Stimulated activated naive CD8-positive, alpha-beta T cell treated with anti-CD3 and anti-CD28 coated beads, Interleukin-15, amount 100 ng/mL, for 72 hours (primary cell): ENCODE measurements at places on chromosomes 2 and 18.

DNA sequence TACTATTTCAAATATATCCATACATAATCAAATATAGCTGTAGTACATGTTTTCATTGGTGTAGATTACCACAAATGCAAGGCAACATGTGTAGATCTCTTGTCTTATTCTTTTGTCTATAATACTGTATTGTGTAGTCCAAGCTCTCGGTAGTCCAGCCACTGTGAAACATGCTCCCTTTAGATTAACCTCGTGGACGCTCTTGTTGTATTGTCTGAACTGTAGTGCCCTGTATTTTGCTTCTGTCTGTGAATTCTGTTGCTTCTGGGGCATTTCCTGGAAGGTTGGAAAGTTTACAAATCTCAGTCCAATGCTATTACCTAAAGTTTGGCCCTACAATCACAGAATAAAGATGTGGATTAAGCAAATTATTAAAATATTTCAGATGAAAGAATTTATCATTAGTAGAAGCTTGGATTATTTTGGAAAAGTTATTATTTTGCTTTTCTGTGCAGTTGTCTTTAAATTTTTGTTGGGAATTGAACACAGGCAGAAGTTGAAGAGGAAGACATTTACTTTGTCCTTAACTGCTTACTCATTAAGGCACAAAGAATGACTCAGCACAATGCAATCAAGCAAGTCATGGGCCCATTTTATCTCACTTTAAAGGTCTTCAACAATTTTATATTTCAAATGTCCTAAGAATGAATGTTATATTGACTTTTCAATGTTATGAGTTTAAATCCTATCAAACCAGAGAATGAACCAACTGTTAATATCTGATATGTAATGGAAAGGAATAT, 103.4 kb upstream of the CAVIN2 start:
- no peak for DNase-seq

GRCh38 chr2:101679801-101680487, 17.6 kb upstream of the MAP4K4 start:
- DNase-seq = no peak

DNA sequence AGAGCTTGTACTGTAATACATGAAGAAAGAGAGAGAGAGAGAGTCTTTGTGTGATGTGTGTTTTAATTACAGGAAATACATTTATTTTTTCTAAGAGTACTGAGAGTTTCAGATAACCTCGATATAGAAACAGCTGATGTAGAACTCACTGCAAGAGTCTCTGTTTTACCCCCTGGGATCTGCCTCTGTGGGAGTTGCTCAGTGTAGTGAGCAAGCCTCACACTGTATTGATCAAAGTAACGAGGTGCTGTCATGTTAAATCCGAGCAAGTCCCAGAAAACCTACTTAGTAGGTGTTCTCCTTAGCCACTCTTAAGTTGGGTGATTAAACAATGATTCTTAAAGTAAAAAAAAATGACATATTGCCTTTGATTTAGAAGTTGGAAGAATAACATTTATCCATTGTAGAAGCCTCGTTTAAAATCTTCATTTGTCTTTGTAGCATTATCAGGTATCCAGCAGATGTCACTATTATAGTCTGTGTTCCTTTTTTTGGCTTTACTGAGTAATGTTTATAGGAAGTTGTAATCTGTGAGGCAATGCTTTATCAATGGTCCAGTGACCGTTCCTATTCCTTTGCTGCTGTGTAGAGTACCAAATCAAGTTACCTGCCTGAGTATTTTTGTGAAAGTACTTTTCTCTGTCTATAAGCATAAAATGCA, 219.0 kb downstream of the MYO3B start:
- DNase-seq = no peak

GRCh38 chr2:29305762-29306161, 190.5 kb downstream of the CLIP4 start:
- DNase-seq = no peak

- peak; percentile 61 for DNase-seq
Measured at GRCh38 chr2:20576598-20577115, 74.2 kb downstream of the HS1BP3 start.

GRCh38 chr2:193539188-193539587, 1344.5 kb upstream of the TMEFF2 start:
- DNase-seq = no peak

DNA sequence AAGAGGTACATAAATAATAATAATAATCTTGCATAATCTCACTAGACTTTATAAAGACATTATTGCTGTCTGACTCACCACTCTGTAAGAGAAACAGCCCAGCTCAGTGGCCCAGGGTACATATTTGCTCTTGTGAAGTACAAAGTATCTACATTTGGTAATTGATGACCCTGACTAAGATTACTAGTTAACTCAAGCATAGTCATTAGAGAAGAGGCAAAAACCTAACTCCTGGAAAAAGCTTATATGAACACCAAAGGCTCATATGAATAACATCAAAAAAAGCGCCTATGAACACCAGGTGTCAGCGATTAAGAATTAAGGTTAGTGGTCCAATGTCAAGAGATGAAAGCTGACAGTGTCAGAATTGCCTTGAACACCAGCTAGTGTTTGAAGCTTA, 38.4 kb downstream of the RAD51AP2 start:
- DNase-seq = no peak

- DNase-seq = no peak
Measured at GRCh38 chr18:44119607-44120006, 561.1 kb upstream of the SETBP1 start.

GRCh38 chr2:220269367-220269766, 641.9 kb downstream of the SLC4A3 start:
- no peak for DNase-seq

- no peak for DNase-seq
Measured at GRCh38 chr18:57621246-57621604, 411 bp downstream of the NARS1 start.

- peak; percentile 78 for DNase-seq
Measured at GRCh38 chr2:43158259-43158880, 68.0 kb downstream of the ZFP36L2 start.

GRCh38 chr2:67393237-67393636, 3.9 kb upstream of the ETAA1 start:
- DNase-seq = no peak
